ENCODE measurements at places on chromosomes 3 and 15.
A peak's percentile ranks its signal among the peaks of the same experiment; 100 is the strongest.

GRCh38 chr3:46334741-46335478 is 19.0 kb upstream of the CCR2 start:
- DNase-seq, result no peak

GRCh38 chr3:97763586-97764406 is 762 bp upstream of the ARL6 start:
- no peak for DNase-seq

GRCh38 chr3:107117922-107118536 is 259.2 kb upstream of the CCDC54 start:
- DNase-seq, result no peak

- DNase-seq, result no peak
Observed at GRCh38 chr15:64236156-64236894, 73.5 kb upstream of the PPIB start.

- DNase-seq, result no peak
Observed at GRCh38 chr3:46746711-46747110, 29.0 kb upstream of the PRSS50 start.

GRCh38 chr3:184135149-184135910 is at the start of gene EIF2B5:
EIF2B5 (plus strand) TSS chr3:184135358; CDS start chr3:184135386, 28 bp downstream.
- DNase-seq, result peak; percentile 79

DNA sequence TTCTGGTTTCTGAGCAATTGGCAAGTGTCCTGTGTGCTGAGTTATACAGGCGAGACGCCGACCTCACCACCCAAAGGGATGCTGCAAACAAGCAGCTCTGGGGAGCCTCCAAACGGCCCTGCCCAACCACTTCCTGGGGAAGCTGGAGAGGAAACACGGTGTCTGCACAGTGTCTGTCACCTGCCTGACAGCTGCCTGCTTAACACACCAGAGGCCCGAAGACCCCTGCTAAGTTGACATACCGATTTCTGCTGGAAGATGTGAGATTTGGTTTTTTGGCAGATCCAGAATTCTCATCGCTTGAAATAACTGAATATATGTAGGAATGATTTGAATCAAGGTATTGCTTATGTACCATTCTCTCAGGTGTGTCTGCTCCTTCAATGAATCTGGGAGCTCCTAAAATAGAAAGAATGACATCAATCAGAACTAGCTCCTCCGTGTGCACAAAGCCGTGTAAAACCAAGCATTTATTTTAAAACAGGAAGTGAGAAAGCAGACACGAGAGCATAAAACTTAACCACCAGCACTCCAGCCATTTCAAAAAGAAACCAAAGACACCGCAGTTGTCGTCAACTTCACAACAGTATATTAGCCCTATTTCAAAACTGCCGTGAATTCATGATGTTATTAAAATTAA is 27.2 kb downstream of the LRRC2 start:
- DNase-seq, result peak; percentile 58

DNA sequence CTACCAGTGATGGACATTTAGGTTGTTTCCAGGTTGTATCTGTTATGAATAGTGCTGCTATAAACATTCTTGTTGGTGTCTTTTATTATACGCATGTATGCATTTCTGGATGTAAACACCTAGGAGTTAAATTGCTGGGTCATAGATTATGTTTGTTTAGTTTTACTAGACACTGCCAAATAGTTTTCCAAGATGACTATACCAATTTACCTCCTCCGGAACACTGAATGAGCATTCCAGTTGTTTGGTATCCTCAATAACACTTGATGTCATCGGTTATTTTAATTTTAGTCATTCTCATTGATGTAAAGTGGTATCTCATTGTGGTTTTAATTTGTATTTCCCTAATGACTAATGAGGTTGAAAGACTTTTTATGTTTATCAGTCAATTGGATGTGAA is 36.6 kb upstream of the ARID3B start:
- no peak for DNase-seq

DNA sequence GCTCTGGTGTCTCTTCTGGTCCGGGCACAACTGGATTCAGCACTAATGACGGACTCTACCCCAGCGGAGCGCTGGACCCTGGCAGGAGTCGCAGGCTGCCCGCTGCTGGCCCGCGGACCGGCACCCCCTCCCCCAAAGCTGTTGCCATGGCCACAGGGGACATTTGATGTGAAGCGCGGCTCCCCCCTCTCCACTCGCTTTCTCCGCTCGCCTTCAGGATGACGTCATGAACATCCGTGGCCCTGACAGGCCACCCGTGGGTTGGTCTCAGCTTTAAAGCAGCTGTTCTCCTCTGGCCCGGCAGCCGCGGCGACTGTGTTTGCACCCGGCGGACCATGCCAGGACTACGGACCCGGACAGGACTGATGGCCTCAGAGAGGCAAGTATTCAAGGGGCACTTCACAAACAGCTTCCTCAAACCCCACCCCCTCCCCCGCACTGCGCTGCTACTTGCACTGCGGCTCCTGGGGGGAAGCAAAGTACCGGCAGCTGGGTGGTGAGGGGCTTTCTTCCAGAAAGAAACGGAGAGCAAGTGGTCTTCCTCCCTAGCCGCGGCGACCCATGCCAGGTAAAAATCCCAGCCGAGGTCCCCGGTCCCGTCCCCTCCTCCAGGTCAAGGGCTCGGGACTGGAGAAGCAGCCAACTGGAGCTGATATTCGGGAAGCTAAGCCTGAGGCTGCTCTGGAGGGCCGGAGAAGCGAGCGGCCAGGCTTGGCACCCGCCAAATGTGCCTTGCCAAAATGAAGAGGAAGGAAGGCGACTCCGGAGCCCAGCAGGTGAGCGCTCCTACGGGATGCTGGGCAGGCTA is 16.6 kb upstream of the AEN start:
- no peak for DNase-seq

GRCh38 chr3:193499801-193500485 is 54.8 kb downstream of the ATP13A4 start:
- DNase-seq, result no peak

- DNase-seq, result no peak
Observed at GRCh38 chr3:18809640-18810305, 338.5 kb upstream of the KCNH8 start.

- no peak for DNase-seq
Observed at GRCh38 chr3:9422712-9423424, 25.5 kb downstream of the SETD5 start.

GRCh38 chr3:90018779-90019178 is 911.4 kb downstream of the EPHA3 start:
- DNase-seq, result no peak

GRCh38 chr3:34972481-34972880 is 666.8 kb upstream of the ARPP21 start:
- no peak for DNase-seq

- no peak for DNase-seq
Observed at GRCh38 chr15:64249406-64249805, 86.6 kb upstream of the PPIB start.

Data from activated T-cell treated with anti-CD3 and anti-CD28 coated beads for 24 hours (primary cell).